ENCODE measurements at places on chromosomes 2 and 18.

DNA sequence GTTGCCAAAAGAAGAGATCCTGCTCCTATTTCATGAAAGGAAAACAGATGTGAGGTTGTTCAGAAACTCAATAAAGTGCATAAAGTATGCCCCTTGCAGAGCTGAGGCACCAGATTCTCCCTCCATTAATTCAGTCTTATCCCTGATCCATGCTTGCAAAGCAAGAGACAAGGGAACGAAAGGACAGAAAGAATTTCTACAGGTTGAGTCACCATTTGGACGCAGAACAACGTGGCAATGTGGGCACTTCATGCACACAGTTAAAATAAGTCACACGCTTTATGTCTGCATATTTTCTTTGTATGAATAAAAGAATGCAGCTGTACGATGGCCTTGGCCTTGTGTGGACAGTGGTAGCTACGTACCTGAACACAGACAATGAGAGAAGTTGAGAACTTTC, 321.7 kb upstream of the REV1 start:
- DNase-seq, result no peak

GRCh38 chr2:127231130-127231865, 11.2 kb upstream of the CYP27C1 start:
- DNase-seq, result no peak

DNA sequence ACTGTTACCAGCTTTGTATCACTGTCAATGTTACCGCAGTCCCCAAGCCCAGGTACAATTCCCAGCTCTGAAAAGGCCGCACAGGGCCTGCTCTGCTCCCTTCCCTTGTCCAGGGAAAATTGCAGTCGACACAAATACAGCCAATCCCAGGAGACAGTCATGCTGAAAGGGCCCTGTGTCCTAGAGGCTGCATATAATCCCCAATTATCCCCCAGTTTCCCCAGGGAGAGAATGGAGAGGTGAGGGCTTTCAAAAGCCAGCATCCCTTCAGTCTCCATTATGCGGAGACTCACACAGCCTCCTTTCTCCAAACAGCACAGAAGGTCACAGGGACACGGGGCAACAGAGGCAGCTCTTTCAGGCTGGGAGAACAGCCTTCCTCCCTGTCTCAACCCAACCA, 17.1 kb upstream of the CTIF start:
- peak; percentile 40 for DNase-seq

GRCh38 chr18:35730691-35731370, 149.3 kb downstream of the GALNT1 start:
- DNase-seq, result no peak

DNA sequence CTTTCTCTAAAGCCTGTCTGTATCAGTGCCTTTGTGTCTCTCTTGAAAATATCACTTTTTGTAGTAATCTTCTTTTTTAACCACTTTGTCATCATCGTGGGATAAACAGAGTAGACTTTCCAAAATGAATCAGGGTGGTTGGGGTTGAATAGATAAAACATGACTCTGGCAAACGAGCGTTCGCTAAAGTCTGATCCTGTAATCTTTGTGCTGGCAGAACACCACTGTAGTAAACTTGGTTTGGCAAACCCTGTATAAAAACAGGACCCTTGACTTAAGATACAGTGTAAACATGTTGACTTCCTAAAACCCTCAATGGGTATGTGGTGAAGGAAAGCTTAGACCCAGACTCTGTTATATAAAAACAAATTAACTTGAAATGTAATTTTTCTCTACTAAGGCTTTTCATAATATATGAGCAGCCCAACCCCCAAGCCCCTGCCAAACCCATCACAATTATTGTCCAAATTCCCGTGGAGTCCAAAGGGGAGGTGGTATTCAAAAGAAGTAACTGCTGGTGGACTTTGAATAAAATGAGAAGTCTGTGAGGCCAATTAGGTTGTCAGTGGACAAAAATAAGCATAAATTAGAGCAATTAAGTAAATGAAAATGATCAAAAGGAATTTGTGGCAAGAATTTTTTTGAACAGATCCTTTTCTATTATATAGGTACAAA, 52.2 kb downstream of the COLEC12 start:
- DNase-seq, result no peak

DNA sequence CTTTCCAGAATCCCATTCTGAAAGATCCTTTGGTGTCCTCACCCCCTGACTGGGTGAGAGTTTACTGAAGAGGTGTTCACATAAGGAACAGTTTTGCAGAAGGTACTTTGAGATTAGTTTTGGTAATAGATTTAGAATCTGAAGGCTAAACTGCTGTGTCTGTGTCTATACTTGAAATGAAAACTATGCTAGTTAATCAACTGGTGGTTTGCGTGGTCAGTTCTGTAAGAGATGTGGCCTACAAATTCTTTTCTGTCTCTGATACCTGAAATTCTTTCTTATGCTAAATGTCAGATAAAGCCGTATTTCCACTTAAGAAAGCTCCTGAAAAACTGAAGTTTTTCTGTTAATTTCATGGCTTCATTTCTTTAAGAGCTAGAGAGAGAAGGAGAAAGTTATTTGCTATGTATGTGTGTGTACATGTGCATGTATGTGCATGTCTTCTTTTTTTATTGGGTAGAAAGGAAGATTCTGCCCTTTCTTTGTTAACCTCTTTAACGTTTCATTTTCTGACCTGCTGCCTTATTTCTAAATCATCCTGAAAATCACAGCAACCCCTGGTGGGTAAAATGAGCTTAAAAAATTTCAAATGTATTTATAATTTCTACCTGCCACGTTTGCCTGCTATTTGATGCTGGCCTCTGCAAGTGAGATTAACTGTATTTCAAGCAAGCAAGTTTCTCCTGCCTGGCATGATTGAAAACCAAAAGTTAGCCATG, 552.0 kb upstream of the NRP2 start:
- DNase-seq, result no peak

DNA sequence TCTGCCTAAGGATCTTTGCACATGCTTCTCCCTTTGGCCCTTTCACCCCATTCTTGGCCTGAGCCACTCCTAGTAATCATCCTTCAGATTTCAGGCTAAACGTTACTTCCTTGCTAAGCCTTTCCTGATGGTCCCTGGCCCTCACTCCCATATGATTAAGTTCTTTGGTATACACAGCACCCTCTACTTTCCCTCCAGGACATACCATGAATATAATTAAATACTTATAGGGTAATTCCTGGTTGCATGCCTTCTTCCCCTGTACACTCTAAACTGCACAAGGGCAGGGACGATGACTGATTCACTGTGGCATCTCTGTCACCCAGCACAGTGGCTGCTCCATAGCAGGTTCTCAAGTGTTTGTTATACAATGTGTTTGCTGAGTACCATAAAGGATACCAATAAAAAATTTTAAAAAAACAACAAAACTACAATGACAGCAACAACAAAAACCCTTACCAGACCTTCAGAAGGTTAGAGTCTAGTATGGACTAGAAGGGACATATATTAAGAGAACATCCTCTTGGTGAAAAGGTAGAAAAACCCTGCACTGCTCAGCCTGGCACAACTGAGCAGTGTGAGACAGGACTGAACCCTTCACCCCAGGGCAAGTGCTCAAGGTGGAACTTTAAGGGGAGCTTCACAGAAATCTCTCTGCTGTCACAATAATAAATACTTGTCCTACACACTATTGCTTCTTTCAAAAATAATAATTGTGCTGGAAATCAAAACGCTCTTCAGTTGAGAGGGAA, 76.2 kb downstream of the AAK1 start:
- DNase-seq, result no peak

DNA sequence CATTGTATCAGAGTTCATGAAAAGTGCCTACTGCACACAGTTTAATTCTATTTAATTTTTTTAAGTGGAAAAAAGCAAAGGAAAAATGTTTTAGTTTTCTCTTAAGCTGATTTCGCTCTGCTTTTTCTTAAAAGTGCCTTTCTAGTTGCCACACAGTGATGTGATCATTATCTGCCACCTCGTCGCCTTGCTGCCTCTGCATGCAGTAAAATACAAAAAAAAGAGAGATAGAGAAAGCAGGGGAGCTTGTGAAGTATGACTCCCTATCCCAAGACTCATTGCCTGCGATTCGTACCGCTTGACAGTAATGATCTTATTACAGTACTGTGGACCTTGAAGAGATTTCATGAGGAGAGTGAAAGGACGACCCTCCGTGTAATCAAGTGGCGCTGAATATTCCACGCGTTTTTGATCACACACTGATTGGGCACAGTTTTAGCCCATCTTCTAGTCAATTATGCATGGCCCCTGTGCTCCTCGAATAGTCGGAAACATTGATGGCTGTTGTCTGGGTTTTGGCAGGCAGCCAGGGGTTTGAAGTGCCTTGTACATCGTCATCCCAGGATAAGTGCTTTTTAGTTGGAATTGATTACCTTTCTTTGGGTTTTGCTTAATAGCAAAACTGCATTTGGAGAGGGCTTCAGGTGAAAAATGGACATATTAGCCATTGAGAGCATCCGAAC, 188.3 kb downstream of the GBX2 start:
- no peak for DNase-seq

DNA sequence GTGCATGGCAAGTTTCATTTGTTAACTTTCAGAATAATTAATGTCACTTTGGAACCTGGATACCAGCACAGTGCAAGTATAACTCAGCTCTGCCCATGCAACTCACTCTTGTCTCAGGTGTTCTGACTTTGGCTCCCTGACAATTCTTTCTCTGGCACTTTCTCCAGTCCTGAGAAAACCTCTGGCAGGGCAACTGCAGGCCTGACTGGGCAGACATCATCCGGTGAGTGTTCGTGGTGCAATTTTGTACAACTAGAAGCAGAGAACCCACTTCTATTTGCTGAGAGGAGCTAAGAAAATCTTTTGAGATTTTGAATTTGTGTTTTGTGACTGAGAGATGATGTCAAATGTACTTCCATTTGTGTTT, 143.0 kb downstream of the AQP4 start:
- no peak for DNase-seq

DNA sequence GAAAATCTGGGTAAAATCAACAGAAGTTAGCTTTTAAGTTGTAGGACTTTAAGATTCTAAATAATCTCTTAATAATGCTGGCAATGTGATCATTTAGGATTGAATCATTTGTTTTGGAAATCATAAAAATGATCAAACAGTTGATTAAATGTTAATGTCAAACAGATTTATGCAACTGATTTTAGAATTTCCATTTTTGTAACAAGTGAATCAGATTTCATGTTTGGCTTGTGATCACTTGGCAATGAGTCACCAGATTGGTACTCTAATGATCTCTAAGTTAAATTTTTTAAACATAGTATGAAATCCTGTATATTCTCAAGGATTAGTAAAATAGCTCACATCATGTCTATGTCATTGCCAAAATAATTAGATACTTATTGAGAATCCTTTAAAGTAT, 50.1 kb upstream of the UNC80 start:
- no peak for DNase-seq

GRCh38 chr2:127674241-127675209, 805 bp downstream of the LIMS2 start:
- no peak for DNase-seq

DNA sequence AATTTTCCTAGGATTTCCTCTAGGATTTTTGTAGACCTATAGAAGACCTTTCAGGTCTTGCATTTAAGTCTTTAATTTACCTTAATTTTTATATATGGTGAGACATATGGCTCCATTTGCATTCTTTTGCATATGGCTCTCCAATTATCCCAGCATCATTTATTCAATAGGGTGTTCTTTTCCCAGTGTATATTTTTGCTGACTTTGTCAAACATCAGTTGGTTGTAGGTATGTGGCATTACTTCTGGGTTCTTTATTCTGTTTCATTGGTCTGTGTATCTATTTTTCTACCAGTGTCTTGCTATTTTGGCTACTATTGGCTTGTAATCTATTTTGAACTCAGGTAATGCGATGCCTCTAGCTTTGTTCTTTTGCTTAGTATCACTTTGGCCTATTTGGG, 239.8 kb upstream of the CNTNAP5 start:
- no peak for DNase-seq

DNA sequence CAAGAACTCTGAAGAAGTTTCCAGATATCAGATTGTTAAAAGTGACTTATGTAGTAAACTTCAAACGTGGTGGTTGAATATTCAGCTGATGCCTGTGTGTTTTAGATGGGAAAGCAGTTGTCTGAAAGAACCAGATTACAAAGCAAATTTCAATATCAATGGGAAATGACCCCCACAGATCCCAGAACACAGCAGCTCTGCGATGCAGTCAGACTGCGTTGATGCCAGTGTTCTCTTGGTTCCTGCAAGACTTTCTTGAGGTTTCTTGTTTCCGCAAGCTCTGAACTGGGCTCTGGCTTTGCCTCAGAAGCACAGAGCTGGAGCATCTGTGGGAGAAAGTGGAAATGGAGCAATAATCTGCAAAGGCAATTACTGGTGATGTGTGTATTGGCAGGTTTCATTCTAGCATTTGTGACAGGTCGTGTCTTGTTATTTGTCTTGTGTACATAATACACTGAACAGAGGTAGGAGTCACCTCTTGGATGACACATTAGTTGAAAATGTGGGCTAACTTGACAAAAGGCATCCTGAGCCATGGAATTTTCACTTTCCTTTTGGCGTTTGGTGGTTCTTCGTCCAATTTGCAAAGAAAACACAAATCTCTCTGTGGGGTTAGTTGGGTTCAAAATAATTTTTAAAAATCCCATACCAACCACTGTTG, 10.8 kb upstream of the LYPD6B start:
- DNase-seq, result no peak

- DNase-seq, result no peak
These were observed 1091.8 kb upstream of the NXPH2 start for GRCh38 chr2:139872032-139872431.

- no peak for DNase-seq
These were observed 298.1 kb upstream of the REV1 start for GRCh38 chr2:99787769-99788382.

DNA sequence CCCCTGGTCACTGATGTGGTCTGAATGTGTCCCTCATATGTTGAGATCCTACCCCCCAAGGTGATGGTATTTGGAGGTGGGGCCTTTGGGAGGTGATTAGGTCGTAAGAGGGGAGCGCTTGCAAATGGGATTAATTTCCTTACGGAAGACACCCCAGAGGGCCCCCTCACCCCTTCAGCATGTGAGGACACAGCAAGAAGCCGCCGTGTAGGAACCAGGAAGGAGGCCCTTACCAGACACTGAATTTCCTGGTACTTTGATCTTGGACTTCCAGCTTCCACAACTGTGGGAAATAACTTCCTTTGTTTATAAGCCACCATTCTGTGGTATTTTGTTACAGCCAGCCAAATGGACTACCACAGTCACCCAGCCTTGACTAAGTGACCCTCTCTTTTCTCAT, 35.9 kb downstream of the NCK2 start:
- DNase-seq, result no peak

GRCh38 chr2:73893764-73894474, 1.1 kb downstream of the ACTG2 start:
- DNase-seq, result no peak

GRCh38 chr2:172783165-172783898, 47.7 kb downstream of the RAPGEF4 start:
- DNase-seq, result no peak

DNA sequence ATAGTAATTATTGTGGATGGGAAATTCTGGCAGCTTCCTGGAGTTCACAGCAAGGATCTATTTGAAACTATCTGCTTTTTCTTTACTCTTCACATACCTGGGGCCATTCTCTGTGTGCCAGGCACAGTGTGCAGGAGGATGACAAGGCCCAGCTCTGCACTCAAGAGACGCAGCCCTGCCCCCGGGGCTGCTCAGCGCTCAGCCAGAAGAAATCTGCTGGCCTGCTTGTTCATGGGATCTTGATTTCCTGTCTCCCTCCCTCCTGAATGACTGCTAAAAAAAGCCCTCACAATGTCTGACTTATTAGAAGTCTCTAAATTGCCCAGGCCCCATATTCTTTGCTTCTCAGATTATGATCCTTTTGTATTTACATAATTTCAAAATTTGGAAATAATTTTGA, 210.9 kb downstream of the DCDC2C start:
- DNase-seq, result no peak
